Karpas-422 (cell line): ENCODE measurements at places on chromosomes 5 and 9. TPM values are rescaled to one million over a fixed set of nuclear protein-coding genes. Genes with fewer than 3 reads are reported as not detected.

- no peak for DNase-seq
- H3K36me3 ChIP-seq: no peaks in the 10 kb centered on the region
- no peaks in the 10 kb centered on the region for H3K27me3 ChIP-seq
- H3K4me3 ChIP-seq: no peak overlapping the region
- H3K27ac ChIP-seq: no peak overlapping the region
- H3K4me1 ChIP-seq: peaks cover 48% of the 10 kb centered on the region
Observed at GRCh38 chr5:173646692-173647091, 30.2 kb upstream of the BOD1 start.

GRCh38 chr5:685262-686171 is 7.6 kb downstream of the TPPP start:
- H3K27me3 ChIP-seq: no peaks in the 10 kb centered on the region
- H3K27ac ChIP-seq: no peak overlapping the region
- H3K4me1 ChIP-seq: no peaks in the 10 kb centered on the region
- H3K4me3 ChIP-seq: no peak overlapping the region
- no peak for DNase-seq
- H3K36me3 ChIP-seq: no peaks in the 10 kb centered on the region

The CEL gene
- total RNA-seq: 0.19 and 1.9 TPM in 2 replicates

The ECSCR gene
- not detected in 2 replicates for total RNA-seq

- peaks cover 13% of the 10 kb centered on the region for H3K4me1 ChIP-seq
- peaks cover 7% of the 10 kb centered on the region; the same call in 1 of the 2 replicates for H3K27me3 ChIP-seq
- no peak for DNase-seq
- no peaks in the 10 kb centered on the region for H3K36me3 ChIP-seq
- no peak overlapping the region for H3K27ac ChIP-seq
Observed at GRCh38 chr9:89032661-89033060, 41.4 kb downstream of the S1PR3 start.

DNA sequence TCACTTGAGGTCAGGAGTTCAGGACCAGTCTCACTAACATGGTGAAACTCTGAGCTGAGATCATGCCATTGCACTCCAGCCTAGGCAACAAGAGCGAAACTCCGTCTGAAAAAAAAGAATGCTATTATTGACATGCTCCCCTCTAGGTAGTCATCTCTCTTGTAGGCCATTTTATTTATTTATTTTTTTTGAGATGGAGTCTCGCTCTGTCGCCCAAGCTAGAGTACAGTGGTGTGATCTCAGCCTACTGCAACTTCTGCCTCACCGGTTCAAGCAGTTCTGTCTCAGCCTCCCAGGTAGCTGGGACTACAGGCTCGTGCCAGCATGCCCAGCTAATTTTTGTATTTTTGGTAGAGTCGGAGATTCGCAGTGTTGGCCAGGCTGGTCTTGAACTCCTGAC is 20.6 kb upstream of the NIM1K start:
- peaks cover 66% of the 10 kb centered on the region for H3K36me3 ChIP-seq
- H3K27ac ChIP-seq: no peak overlapping the region
- peaks cover 33% of the 10 kb centered on the region for H3K4me1 ChIP-seq
- H3K27me3 ChIP-seq: no peaks in the 10 kb centered on the region
- no peak overlapping the region for H3K4me3 ChIP-seq
- DNase-seq: no peak

GRCh38 chr5:158660726-158661125 is 439.0 kb downstream of the EBF1 start:
- H3K4me3 ChIP-seq: no peak overlapping the region
- no peaks in the 10 kb centered on the region for H3K36me3 ChIP-seq
- 0 out of 2 replicates have a peak, but pooled peaks cover 4% of the 10 kb centered on the region for H3K27me3 ChIP-seq
- H3K27ac ChIP-seq: no peak overlapping the region
- no peak for DNase-seq

The TAF9 gene
- total RNA-seq: 74.5 and 109 TPM in 2 replicates

GRCh38 chr5:154491941-154492340 is 13.9 kb upstream of the HAND1 start:
- no peak for DNase-seq
- H3K27ac ChIP-seq: no peak overlapping the region
- H3K4me3 ChIP-seq: no peak overlapping the region
- no peaks in the 10 kb centered on the region for H3K4me1 ChIP-seq
- no peaks in the 10 kb centered on the region for H3K36me3 ChIP-seq

DNA sequence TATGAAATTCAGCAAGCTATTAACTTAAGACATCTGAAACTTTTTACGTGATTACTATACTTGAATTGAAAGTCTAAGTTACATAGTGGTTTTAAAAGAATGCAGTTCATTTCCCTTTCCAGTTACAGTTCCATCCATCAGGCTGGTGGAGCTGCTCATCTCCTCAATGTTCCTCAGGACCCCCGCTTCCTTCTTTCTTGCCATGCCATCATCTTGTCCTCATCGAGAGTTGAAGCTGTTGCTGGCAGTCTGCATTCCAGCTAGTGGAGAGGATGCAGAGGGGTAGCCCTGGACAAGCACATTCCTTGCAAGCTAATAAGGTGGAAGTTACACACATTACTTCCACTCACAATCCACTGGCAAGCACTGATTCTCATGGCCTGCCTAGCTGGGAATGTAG is 8.8 kb upstream of the RNF183 start:
- no peaks in the 10 kb centered on the region for H3K4me1 ChIP-seq
- H3K36me3 ChIP-seq: no peaks in the 10 kb centered on the region
- H3K4me3 ChIP-seq: no peak overlapping the region
- no peak for DNase-seq
